ENCODE measurements at places on chromosomes 5 and 9. TPM values are rescaled to one million over a fixed set of nuclear protein-coding genes. Genes with fewer than 3 reads are reported as not detected.

CDX1 gene
- not detected for total RNA-seq

LCN1 gene
- total RNA-seq: not detected

UHRF2 gene
- 55.2 TPM for total RNA-seq

OR13C8 gene
- total RNA-seq: not detected

RGS7BP gene
- not detected for total RNA-seq

ANKRD55 gene
- not detected for total RNA-seq

AMBP gene
- total RNA-seq: not detected

PAX5 gene
- total RNA-seq: 0.29 TPM

SARDH gene
- 1.3 TPM for total RNA-seq

SMIM27 gene
- total RNA-seq: 16.3 TPM

ORM1 gene
- total RNA-seq: not detected

DAB2 gene
- 2.7 TPM for total RNA-seq

SPATA31A3 gene
- total RNA-seq: not detected

ENTPD2 gene
- not detected for total RNA-seq

BTNL3 gene
- not detected for total RNA-seq

SLC45A2 gene
- not detected for total RNA-seq

CFAP77 gene
- total RNA-seq: not detected

CSF1R gene
- 1.7 TPM for total RNA-seq

PCDHGA1 gene
- total RNA-seq: 0.09 TPM

ARHGEF39 gene
- total RNA-seq: 10.7 TPM

PCDHGB3 gene
- 0.28 TPM for total RNA-seq

SCGB3A1 gene
- 1.6 TPM for total RNA-seq

CARTPT gene
- not detected for total RNA-seq

CDO1 gene
- total RNA-seq: not detected
